Suppressor macrophage treated with lipopolysaccharide for 1 hour (primary cell): ENCODE measurements at places on chromosomes 11 and 22.
A peak's percentile ranks its signal among the peaks of the same experiment; 100 is the strongest.

GRCh38 chr22:47402876-47403525 is 640.6 kb downstream of the TBC1D22A start:
- DNase-seq = no peak

DNA sequence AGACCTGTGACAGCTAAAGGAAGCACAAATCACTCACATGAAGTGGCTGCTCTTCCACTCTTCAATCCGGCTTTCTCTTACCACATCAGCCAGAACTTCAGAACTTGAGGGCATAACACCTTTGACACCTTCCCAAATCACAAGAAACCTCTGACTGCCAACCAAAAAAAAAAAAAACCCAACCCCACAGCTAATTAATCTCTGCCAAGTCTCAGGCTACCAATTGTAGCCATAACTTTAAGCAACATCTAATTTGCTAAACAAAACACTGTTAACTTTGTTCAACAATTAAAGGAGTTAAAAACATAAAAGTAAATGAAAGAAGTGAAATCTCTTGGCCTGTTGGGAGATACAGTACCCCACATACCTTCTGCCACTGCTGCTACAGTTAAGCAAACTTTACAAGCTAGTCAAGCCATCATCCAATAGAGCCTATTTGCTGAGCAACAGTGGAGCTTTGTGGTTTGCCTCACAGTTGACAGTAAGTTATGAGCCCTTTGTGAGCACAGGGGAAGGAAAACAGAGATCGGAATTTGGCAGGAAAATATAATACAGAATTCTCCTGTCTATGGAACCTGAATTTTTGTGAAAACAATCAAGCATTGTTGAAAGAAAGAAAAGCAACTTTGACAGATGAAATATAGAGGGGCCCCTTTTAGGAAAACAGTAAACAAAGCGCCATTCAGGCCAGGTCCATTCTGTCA is at the start of gene SOX6:
Gene SOX6 (minus strand): TSS at position 490 of the 704 bp plus-strand sequence. CDS start 15,298 bp downstream, outside the sequence.
- no peak for DNase-seq

GRCh38 chr11:127109796-127110480 is 109.4 kb upstream of the KIRREL3 start:
- DNase-seq = no peak

DNA sequence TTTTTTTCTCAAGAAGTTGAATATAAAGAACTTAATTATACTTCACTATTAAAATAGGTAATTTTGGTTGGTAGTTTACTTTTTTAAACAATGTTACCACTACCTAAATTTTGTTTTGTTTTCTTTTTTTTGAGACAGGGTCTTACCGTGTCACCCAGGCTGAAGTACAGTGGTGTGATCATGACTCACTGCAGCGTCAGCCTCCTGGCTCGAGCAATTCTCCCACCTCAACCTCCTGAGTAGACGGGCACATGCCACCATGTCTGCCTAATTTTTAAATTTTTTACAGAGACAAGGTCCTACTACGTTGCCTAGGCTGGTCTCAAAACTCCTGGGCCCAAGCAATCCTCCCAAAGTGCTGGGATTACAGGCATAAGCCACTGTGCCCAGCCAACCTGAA is 17.6 kb downstream of the SPCS2 start:
- no peak for DNase-seq

DNA sequence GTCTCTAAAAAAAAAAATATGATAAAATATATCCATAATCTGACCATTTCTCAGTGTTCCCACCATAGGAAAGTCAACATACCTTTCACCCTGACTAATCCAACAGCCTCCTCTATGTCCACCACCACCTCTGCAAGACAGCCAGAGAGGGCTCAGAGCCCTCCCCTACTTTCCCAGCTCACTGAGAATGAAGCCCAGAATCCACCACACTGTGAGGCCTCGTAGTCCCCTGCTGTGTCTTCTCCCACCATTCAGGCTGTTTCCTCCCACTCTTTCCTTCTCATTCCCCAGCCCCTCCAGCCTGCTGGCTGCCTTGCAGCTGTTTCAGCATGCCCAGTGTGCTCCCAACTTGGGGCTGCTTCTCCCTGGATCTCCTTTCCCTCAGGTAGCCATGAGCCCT is 27.0 kb downstream of the SGSM3 start:
- DNase-seq = no peak

DNA sequence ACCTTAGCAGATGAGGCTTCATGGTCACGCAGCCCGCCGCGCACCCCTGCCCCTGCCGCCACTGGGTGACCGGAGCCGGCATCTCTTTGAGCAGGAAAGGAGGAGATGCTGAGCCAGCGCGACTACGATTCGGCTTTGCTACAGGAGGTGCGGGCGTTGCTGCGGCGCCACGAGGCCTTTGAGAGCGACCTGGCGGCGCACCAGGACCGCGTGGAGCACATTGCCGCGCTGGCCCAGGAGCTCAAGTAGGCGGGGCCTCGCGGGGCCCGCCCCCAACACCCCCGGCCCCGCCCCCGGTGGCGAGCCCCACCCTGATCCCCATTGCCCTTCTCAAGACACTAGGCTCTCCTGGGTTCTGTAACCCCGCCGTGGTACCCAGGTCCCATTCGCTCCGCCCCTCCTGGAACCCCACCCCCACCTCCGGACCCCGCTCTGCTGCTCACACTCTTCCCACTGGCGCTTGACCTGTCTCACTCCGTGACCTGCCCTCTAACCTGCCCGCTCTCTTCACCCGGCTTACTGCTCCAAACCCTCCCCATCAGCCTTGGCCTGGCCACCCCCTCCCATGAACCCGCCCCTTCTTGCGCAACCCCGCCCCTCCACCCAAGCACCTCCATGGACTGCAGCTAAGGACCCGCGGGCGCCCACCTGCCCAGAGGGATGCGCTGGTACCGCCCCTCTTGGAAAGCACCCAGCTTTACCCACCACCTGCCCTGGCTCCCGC is 9.1 kb downstream of the CTSF start:
- DNase-seq = no peak

GRCh38 chr22:29269731-29270474 is 1.8 kb downstream of the EWSR1 start:
- no peak for DNase-seq

GRCh38 chr11:32960553-32961164 is 55.0 kb upstream of the DEPDC7 start:
- DNase-seq = peak; percentile 54

GRCh38 chr22:35604621-35605368 is 12.3 kb downstream of the MB start:
- DNase-seq = peak; percentile 71

- no peak for DNase-seq
These were observed 15.0 kb upstream of the GNB1L start for GRCh38 chr22:19869497-19870152.

- DNase-seq = peak; percentile 34
These were observed 5.5 kb downstream of the YDJC start for GRCh38 chr22:21624120-21624879.

DNA sequence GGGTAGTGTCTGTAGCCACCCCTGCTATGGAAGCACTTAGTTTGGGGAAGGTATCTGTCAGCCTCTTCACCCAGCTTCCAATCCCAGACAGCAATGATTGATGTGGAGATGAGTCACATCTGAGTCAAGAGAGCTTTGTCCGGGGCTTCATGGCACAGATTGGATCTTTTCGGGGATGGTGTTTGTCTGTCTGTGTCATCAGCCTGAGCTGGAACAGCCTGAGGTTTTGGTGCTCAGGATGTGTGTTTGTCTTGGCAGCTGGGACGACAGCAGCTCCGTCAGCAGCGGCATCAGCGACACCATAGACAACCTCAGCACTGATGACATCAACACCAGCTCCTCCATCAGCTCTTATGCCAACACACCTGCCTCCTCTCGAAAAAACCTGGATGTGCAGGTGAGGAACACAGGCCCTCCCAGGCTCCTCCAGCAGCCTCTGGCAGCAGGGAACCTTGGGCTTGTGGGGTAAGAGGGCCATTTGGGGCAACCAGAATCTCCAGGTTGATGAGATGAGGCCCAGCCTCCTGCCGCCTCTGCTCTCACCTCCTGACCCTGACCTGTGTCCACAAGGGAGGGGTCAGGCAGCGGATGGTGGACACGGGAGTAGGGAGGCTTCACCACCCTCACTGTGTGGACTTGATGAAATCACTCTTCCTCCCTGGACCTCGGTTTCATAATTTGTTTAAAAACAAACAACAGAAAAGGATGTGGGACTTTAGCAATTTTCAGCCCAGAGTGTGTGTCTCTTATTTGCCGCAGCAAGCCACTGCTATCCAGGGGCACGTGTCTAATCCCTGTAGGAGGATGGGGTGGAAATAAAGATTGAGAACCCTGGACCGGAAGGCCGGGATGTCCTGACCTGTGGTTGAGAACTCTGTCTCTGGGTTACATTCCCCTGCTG is 124.3 kb downstream of the DBX1 start:
- no peak for DNase-seq

DNA sequence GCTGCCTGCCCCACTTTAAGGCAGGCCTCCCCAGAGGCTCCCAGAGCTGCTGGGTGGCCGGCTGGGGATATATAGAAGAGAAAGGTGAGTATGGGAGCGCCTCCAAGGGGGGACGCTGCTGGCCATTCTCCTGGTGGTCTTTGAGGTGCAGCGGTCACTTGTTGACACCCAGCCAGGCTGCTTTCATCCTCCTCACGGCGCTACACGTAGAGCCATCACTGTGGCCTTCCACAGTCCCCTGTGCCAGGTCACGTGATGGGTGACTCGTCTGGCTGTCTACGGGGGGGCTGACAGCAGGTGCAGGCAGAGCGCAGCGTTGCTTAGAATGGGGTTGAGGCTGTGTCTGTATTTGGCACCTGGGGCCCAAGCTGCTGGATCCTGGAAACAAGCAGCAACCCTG is 1.9 kb downstream of the ACR start:
- no peak for DNase-seq

- no peak for DNase-seq
These were observed 330.1 kb upstream of the PLET1 start for GRCh38 chr11:112590764-112591163.

GRCh38 chr22:44710474-44711240 is 8.7 kb downstream of the PRR5 start:
- DNase-seq = peak; percentile 25

GRCh38 chr22:24419475-24419850 is 7.9 kb upstream of the ADORA2A start:
- DNase-seq = no peak

- DNase-seq = no peak
These were observed 1.8 kb upstream of the PPP1R14B start for GRCh38 chr11:64248578-64248977.

- DNase-seq = peak; percentile 29
These were observed 25.6 kb downstream of the OR2AG2 start for GRCh38 chr11:6746086-6746618.

GRCh38 chr11:119100994-119101758 is 477 bp downstream of the DPAGT1 start:
- DNase-seq = no peak

GRCh38 chr11:120261321-120261720 is 21.4 kb downstream of the POU2F3 start:
- no peak for DNase-seq
